ENCODE measurements at places on chromosomes 6 and 20.
A peak's percentile ranks its signal among the peaks of the same experiment; 100 is the strongest.

DNA sequence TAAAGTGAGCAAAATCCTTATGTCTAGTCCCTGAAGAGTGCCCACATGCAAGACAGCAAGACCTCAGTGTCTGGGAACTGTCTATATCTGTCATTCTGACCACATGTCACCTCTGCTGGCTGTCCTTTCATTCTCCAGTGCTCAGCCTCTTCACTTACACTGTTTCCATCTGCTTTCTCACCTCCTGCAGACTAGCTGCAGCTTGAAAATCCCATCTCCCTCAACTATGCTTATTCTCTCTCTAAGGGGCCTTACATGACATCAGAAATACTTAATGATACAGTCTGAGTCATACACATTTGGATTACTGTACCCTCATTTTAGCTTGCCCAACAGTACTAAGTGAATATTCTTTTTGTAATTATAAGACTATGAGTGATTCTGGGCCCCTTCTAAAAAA is 587.8 kb downstream of the EPM2A start:
- DNase-seq: peak; percentile 50

- DNase-seq: no peak
Measured at GRCh38 chr6:166771701-166772100, 144.7 kb upstream of the RPS6KA2 start.

GRCh38 chr6:56486681-56487080 is 156.0 kb downstream of the DST start:
- DNase-seq: no peak

DNA sequence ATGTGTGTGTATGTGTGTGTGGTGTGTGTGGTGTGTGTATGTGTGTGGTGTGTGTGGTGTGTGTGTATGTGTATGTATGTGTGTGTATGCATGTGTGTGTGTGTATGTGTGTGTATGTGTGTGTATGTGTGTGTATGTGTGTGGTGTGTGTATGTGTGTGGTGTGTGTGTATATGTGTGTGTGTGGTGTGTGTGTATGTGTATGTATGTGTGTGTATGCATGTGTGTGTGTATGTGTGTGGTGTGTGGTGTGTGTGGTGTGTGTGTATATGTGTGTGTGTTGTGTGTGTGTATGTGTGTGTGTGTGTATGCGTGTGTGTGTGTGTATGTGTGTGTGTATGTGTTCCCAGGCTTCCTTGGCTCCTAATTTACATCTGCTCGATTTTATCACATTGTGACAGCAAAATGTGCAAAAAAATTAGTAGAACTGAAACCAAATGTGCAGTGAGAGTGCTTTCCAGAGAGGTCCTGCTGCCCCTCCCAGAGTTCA is 234.5 kb downstream of the BMP7 start:
- peak; percentile 60 for DNase-seq

- no peak for DNase-seq
Measured at GRCh38 chr20:24960302-24960801, 11.3 kb downstream of the CST7 start.

DNA sequence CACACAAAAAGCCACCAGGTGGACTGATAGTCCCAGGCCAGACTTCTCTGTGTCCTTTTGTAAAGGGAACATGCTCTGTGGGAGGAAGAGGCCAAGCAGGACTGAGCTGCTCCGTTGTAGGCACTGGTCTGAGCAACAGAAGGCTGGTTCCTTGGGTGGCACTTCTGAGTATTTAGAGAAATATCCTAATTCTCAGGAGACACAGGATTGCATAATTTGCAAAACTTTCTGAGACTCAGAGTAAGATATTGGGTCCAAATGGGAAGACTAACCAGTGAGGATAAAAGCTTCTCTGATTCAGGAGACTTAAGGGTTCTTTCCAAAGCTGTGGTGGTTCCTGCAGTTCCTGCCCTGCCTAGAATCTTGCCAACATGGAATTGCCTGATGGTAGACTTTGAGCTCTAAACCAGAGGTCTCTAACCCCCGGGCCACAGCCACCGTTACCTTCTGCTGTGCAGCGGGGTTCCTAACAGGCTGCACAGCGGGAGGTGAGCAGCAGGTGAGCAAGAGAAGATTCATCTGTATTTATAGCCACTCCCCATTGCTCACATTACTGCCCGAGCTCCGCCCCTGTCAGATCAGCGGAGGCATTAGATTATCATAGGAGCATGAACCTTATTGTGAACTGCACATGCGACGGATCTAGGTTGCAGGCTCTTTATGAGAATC is 107.0 kb downstream of the OLIG3 start:
- no peak for DNase-seq

DNA sequence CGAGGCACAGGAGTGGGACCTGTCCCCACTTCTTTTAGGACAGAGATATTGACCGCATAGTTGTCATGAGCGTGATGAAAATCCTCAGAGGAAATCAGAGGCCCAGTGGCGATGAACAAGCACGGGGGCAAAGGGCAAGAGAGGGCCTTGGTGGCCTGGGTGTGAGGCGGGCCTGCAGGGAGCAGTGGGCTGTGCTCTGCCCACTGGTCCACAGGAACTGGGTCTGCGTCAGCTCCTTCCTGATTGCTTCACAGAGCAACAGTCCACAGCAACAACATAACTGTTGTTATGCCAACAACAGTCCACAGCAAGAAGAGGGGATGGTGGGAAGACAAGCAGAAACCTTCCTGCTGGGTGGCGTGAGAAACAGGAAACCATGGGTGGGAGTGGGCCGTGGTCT is 335.6 kb downstream of the ZFAND3 start:
- no peak for DNase-seq

DNA sequence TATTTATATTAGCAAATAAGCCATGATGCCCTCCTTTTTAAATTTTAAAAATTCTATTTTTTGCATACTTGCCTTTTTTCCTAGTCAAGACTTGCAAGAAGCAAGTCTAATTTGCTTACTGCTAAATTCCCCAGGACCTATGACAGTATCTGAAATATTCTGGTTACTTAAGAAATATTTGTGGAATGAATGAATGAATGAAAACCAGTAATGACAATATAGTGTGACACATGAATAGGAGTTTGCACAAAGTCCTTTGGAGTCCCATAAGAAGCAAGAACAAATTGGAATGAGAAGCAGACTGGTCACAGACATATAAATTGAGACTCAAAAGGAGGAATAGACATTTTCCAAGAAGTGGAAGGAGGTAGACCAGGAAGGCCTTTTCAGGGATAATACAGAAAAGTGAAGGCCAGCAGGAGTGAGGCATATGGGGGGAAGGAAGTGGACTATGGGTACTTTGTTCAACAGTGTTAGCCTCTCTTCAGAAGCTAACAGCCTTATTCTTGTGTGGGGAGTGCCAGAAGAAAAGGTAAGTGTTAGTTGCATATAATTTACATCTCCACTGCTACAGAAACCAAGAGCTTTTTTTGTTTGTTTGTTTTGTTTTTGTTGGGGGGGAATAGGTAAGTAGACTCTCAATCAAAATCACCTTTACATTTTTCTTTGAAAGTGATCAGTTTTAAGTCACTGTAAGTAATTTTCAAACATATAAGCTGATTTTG is 93.6 kb upstream of the FAM184A start:
- no peak for DNase-seq

GRCh38 chr6:68651011-68651985 is 16.2 kb downstream of the ADGRB3 start:
- no peak for DNase-seq

DNA sequence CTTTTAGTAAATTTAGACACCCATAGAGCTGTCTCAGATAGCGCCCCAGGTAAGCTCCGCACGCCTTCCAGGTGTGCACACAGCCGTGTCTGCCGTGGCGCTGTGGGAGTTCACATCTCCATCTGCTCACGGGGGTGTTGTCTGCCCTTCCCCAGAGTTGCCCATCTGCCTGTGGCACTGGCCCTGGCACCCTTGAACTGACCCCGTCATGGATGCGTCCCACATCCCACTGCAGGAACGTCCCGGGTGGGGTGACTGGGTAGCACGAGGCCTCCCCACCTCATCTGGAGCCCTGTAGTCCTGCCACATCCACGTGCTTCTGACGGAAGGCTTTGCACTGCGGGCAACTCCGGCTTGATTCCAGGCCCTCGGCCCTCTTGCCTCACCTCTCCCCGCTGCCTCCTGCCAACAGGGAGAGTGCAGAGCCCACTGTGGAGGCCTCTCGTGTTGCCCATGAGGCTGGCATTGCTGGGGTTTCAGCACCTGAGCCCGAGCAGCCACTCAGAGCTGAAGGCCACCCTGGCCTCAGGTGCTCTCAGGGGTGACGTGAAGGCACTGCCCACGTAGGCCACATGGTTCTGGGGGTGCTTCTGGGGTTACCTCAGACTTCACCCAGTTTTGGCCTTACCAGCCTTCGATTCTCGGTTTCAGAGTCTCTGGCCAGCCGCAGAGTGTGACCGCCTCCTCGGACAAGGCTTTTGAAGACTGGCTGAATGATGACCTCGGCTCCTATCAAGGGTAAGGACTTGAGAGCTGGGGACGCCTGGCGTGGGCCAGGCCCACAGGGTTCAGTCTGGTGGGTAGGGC is 5.1 kb downstream of the ARFGAP1 start:
- DNase-seq: no peak

DNA sequence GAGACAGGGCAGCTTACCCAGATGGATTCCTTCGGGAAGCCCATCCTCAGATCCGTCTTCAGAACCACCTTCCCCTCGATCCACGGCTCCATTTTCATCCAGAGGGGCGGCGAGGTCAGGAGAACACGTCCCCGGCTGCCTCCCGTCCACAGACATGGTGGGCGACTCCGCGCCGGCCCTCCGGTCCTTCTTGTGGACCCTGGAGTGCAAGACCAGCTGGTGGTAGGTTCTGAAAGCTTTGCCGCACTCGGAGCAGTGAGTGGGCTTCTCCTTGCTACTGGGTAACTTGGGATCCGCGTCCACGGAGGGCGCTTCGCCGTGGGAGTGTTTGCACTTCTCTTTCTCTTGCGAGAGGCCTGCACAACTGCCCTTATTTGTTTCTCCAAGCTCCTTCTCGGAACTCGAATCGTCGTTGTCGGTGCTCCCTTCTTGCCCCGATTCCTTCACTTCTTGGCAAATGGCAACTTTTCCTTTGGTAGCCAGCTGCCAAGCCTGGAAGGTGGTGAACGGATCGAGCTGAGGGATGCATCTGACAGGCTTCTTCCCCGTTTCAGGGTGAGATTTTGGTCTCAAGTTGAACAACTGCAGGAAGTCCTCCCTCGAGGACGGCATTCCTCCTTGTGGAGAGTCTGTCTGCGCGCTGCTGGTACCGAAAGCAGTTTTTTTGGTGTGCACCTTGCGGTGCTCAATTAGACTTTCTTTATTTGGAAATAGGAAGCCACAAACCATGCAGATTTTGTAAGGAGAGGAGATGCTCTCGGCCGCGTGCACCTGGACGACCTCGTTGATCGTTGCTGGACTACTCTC is 12.0 kb downstream of the ZNF217 start:
- DNase-seq: no peak

DNA sequence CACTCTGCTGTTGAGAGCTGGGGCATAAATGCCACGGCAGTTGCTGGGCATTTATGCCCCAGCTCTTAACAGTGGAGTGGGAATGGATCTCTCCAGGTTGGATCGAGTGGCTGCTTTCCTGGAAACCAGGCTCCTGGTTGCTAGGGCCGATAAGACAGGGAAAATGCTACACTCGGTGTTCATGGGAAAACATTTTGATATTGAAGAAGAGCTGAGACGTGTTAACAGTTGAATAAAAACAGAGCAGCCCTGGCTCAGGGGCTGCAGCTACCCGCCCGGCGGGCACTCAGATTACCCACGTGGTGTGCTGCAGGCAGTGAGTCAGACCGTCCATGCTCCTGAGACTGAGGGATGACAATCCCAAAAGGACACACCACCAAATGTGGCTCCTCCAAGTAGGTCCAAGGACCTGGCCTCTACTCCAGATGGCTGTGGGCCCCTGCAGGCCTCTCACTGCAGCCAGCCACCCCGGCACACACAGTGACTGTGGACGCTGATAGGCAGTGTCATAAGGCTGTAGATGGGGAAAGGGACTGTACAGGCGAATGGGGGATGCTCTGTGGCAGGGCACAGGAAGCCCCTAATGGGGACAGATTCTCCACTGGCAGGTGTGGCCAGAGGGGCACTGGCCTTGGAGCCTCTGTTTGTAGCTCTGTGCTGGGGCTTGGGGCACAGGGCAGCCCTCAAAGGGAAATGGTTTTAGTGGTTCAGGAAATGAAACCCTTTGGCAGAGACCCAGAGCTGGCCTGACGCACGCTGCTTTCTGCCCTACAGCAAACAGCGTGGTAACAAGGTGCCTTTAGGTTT is 237.8 kb downstream of the LY86 start:
- peak; percentile 67 for DNase-seq

GRCh38 chr20:33551778-33552177 is 61.9 kb downstream of the CBFA2T2 start:
- DNase-seq: no peak

DNA sequence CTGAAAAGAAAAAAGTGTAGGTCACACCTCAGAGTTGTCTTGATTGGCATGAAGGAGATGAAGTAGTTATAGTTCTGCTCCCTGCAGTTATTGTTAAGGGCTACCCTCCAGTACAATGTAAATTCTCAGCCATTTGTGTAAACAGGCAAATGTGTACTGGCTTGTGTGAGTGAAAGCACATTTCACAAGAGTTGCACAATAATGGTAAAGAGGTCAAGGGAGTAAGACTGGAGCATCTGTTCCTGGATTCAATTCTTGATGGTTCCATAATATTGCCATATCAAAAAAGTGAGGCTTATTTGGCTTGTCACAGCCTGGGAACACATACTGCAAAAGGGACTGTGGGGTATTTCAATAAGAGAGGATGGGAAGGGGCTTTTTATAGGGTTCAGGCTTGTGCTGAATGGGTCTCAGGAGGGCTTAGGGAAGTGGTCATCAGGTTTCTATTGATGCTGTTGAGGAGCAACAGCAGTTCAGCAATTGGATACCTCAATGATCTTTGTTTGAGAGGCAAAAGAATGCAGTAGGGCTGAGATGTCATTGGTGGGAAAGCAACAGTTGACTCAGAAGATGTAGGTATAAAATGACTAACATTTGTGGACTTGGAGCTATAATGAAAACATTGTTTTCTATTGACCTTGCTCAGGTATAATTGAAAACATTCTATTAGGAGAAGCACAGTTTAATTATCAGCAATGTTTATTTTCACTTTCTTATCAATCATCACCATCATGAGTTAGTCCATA is 402.6 kb downstream of the BCKDHB start:
- DNase-seq: no peak

- DNase-seq: no peak
Measured at GRCh38 chr6:36120018-36120417, 10.3 kb upstream of the MAPK13 start.

GRCh38 chr6:13710552-13711323 is 897 bp downstream of the RANBP9 start:
- peak; percentile 24 for DNase-seq

- no peak for DNase-seq
Measured at GRCh38 chr6:40299681-40300080, 287.5 kb downstream of the LRFN2 start.

DNA sequence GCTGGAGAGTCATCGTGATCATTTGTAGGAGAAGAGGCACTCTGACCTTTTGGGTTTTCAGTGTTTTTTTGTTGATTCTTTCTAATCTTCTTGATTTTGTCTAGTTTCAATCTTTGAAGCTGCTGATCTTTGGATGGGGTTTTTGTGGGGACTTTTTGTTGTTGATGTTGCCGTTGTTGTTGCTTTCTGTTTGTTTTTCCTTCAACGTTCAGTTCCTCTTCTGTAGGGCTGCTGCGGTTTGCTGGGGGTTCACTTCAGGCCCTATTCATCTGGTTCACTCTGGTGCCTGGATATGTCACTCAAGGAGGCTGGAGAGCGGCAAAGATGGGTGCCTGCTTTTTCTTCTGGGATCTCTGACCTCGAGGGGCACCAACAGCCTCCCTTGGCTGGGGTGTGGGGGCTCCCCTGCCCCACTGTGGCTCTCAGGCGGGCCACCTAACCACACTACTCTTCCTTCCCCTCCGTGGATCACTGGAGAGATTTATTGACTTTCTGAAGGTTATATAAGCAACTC is 21.5 kb upstream of the TMEM244 start:
- DNase-seq: no peak

Data from RPMI7951 (cell line).